ENCODE measurements at places on chromosomes 2 and 18.
A peak's percentile ranks its signal among the peaks of the same experiment; 100 is the strongest.

DNA sequence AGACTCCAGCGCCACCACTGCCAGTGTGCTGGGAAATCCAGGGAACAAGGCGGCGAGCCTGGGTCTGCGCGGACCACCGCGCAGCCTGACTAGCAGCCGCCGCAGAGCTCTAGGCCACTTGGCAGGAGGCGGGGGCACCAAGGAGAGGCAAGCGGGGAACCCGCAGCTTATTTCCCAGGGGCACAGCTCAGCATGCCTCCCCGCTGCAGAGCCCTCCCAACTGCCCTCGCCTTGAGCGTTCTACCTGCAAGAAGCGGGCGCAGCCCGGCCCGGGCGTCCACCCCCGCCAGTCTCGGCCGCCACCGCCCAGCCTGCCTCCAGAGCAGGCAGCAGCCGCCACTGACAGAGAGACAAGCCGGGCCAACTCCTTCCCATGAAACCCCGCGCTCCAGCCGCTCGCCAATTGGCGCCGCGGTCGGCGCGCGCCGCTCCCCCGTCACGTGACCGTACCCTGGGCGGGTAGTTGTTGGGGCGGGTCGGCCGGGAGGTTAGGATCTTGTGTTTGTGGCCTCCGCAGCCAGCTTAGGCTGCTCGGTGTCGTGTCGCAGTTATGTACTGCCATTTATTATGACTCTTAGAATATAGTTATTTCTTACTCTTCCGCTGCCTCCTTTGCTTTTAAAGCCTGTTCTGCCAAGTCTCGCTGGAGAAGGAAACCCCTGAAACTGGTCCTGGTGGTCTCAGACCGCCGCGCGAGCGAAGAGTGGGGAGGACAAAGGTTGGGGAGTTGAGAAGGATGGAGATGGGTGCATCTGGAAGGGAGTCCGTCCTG lies at the start of gene LNPK:
Gene LNPK (minus strand): TSS at position 352 of the 772 bp plus-strand sequence. CDS start 6,683 bp downstream, outside the sequence.
- peak; percentile 95 for DNase-seq

GRCh38 chr2:95059656-95060370 lies 34.3 kb downstream of the MAL start:
- no peak for DNase-seq

GRCh38 chr2:72757177-72757775 lies 68.6 kb downstream of the EXOC6B start:
- DNase-seq = no peak

- DNase-seq = no peak
These were observed 184.9 kb downstream of the AGAP1 start for GRCh38 chr2:235678712-235679111.

All from activated CD4-positive, alpha-beta T cell treated with anti-CD3 and anti-CD28 coated beads, Interleukin-2, Interleukin-6, amounts not matched to agents 100 ng/mL and 50 ng/mL, durations not matched to agents 16 hours and 8 hours (primary cell).